ENCODE measurements at places on chromosomes 16 and 17.

GRCh38 chr16:85793662-85794298 lies 5.6 kb downstream of the EMC8 start:
- DNase-seq = no peak
- no peaks in the 10 kb centered on the region for H3K27me3 ChIP-seq
- peaks cover 37% of the 10 kb centered on the region for H3K36me3 ChIP-seq

GRCh38 chr16:84299734-84300440 lies 5.2 kb downstream of the WFDC1 start:
- no peaks in the 10 kb centered on the region for H3K4me1 ChIP-seq
- H3K27me3 ChIP-seq = peaks cover 71% of the 10 kb centered on the region
- no peak overlapping the region for H3K27ac ChIP-seq
- no peak for DNase-seq

GRCh38 chr17:17518951-17519350 lies 22.8 kb upstream of the RASD1 start:
- H3K4me1 ChIP-seq = no peaks in the 10 kb centered on the region
- H3K36me3 ChIP-seq = peaks cover 3% of the 10 kb centered on the region
- no peaks in the 10 kb centered on the region for H3K27me3 ChIP-seq
- no peak for DNase-seq
- no peak overlapping the region for H3K4me3 ChIP-seq
- H3K27ac ChIP-seq = no peak overlapping the region

GRCh38 chr16:73420244-73420643 lies 372.3 kb upstream of the ZFHX3 start:
- no peak for DNase-seq
- H3K27ac ChIP-seq = no peak overlapping the region
- H3K27me3 ChIP-seq = peaks cover 96% of the 10 kb centered on the region
- H3K4me3 ChIP-seq = no peak overlapping the region

DNA sequence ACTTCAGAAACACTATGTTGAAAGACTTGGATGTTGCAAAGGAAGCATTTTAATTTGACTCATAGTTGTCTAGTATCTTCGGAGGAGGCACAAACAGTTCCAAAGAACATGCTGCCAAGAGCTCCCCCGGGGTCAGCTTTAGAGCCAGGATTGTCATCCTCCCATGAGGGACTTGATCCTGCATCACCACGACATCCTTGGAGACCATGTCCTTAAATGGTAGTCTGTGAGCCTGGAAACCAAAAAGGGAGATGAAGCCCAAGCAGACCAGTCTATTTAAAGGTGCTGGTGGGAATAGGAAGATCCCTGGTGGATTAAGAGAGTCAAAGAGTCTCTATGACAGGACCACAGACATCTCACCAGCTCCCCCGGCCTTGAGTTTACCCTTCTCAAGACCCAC lies 33.3 kb upstream of the DYNLRB2 start:
- no peak overlapping the region for H3K4me3 ChIP-seq
- H3K4me1 ChIP-seq = no peaks in the 10 kb centered on the region
- peaks cover 28% of the 10 kb centered on the region for H3K27me3 ChIP-seq
- no peak for DNase-seq
- H3K27ac ChIP-seq = no peak overlapping the region
